A549 treated with GW870086 at 1 μM for 4 hours (cell line): ENCODE measurements at places on chromosomes 5 and 9. TPM values are rescaled to one million over a fixed set of nuclear protein-coding genes. Genes with fewer than 3 reads are reported as not detected.

DEPDC1B gene
- total RNA-seq: 14.6 to 18.6 TPM (median 15.0 TPM) in 5 replicates

SLC4A9 gene
- 0.09 to 0.18 TPM (median 0.10 TPM) in 3 of 5 replicates, not detected in the others for total RNA-seq

ZNF169 gene
- total RNA-seq: 1.3 to 2.1 TPM (median 1.9 TPM) in 5 replicates

FUBP3 gene
- 46.0 to 53.3 TPM (median 48.7 TPM) in 5 replicates for total RNA-seq

EEIG1 gene
- 45.8 to 67.1 TPM (median 58.6 TPM) in 5 replicates for total RNA-seq

SH2D3C gene
- total RNA-seq: 0.06 to 0.07 TPM in 2 of 5 replicates, not detected in the others

HSPB3 gene
- 0.26 to 0.48 TPM (median 0.41 TPM) in 3 of 5 replicates, not detected in the others for total RNA-seq

EQTN gene
- total RNA-seq: not detected in 5 replicates

GFI1B gene
- total RNA-seq: not detected in 5 replicates

CDX1 gene
- total RNA-seq: not detected in 5 replicates

SH3PXD2B gene
- total RNA-seq: 13.7 to 20.7 TPM (median 18.4 TPM) in 5 replicates

AUH gene
- total RNA-seq: 8.5 to 10.9 TPM (median 8.8 TPM) in 5 replicates

C9orf50 gene
- total RNA-seq: not detected in 5 replicates

TMEM252 gene
- not detected in 5 replicates for total RNA-seq

FKTN gene
- total RNA-seq: 6.2 to 9.0 TPM (median 7.9 TPM) in 5 replicates

LOX gene
- 0.93 to 2.5 TPM (median 1.4 TPM) in 5 replicates for total RNA-seq

CCDC183 gene
- 0.15 to 0.72 TPM (median 0.44 TPM) in 5 replicates for total RNA-seq

SLC6A3 gene
- 0.15 to 0.53 TPM (median 0.30 TPM) in 5 replicates for total RNA-seq

SLC6A19 gene
- 0.07 to 0.13 TPM (median 0.10 TPM) in 5 replicates for total RNA-seq

FAM78A gene
- 0.19 to 0.35 TPM (median 0.26 TPM) in 5 replicates for total RNA-seq

ABLIM3 gene
- total RNA-seq: 10.7 to 13.6 TPM (median 11.1 TPM) in 5 replicates

BSPRY gene
- total RNA-seq: 0.24 TPM in 1 of 5 replicates, not detected in the others

ZNF300 gene
- total RNA-seq: 2.0 to 2.9 TPM (median 2.8 TPM) in 5 replicates

GRM6 gene
- total RNA-seq: not detected in 5 replicates

CAMK2A gene
- 0.64 to 0.97 TPM (median 0.89 TPM) in 5 replicates for total RNA-seq
